M059J (cell line): ENCODE measurements at places on chromosomes 16 and 17.
A peak's percentile ranks its signal among the peaks of the same experiment; 100 is the strongest.

DNA sequence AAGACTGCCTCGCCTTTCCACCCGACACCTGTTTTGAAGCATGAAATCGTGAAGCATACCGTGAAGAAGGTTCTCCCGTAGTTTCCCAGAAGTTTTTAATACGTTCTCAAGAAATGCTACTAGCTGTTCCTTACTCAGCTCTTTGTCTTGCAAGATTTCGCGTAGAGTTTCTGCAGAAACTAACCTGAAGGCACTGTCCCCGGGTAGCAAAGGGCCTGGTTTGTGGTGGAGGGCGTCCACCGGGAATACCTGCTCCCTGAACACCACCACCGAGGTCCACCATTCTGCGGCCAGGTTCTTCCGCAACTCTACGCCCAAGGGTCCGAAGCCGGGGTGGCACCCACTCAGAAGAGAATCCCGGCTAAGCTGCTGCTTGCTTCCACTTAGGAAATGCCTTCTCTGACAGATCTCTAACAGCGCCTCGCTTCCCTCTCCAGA, 487 bp downstream of the POLG2 start:
- DNase-seq: no peak

DNA sequence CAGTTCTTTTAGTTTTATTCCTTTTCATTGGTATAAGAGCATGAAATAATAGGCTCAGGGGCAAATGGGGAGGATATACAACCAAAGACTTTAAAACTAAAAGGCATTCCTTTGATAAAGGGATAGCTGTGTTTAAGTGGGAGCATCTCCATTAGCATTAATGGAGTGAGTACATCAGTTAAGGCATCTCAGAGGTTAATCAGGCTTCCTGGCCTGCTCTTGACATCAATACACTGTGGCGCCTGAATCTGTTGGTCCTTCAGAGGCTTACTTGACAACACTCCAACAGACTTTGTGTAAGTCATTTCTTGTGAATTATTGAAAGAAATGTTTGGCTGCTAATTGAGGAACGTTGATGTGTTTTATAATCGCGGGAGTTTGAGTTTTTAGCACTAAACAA, 230.7 kb downstream of the BCAS3 start:
- no peak for DNase-seq

DNA sequence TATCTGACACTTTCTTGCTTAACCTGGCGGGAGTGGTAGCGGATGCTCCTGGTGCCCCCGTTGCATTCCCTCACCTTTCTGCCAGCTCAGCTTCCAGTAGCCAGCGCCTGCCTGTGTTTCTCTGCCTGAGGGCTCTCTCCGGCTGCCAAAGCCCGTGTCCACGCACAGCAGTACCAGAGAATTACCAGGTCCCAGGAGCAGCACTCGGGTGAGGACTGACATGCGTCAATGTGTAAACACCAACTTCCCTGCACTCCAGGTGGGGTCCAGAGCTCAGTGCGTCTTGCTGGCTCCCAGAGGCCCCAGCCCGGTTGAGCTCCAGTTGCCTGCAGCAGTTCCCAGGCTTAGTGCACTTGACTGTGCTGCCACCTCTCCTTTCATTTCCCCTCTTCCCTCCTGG, 54.8 kb downstream of the CDH13 start:
- DNase-seq: peak; percentile 86

- no peak for DNase-seq
Observed at GRCh38 chr17:323181-323580, 29.4 kb downstream of the RPH3AL start.

DNA sequence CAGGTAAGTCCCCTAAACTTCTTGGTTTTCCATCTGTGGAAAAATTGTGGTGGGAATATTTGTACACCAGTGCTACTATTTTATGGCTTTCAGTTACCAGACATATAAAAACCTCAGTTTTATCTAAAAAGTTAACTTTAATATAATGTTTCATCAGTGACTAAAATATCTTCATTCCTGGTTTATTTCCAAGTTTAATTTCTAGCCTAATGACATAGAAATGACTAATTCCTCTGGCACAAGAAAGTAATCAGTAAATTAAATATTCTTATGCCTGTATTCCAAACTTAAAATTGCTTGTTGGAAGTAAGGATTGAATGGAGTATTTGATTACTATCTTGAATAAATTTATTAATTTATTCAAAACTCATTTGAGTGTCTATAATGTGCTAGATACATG, 757.0 kb downstream of the CDH11 start:
- DNase-seq: no peak

DNA sequence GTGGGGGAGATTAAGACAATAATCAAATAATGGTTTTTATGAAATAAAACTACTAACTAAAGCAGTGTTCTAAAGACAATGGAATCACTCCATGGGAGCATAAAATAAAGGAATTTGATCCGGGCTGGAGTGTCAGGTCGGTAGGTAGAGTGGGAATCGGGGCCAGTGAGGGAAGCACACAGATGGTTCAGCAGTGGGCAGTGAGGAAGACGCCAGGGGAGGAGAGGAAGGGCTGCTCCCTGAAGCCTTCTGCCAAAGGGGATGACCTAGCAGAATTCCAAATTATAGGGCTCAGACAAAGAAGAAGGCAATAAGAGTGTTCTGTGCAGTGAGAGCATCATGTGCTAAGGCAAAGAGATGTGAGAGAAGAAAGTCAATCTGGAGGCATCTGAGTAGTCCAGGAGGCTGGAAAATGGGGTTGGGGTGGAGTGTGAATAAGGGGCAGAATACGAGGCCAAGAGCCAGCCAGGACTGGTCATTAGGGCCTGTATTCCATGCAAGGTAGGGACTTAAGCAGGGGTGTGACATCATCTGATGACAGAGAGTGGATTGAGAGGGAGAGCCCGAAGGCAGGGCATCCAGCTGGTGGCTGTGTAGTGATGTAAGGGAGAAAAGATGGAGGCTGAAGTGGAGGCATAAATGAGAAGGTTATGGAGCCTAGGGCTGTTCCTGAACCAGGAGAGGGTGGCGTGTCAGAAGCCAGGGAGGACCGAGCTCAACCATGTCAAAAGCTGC, 137.6 kb downstream of the COPRS start:
- peak; percentile 36 for DNase-seq

- no peak for DNase-seq
Observed at GRCh38 chr17:36070427-36070826, 6.4 kb downstream of the CCL18 start.

DNA sequence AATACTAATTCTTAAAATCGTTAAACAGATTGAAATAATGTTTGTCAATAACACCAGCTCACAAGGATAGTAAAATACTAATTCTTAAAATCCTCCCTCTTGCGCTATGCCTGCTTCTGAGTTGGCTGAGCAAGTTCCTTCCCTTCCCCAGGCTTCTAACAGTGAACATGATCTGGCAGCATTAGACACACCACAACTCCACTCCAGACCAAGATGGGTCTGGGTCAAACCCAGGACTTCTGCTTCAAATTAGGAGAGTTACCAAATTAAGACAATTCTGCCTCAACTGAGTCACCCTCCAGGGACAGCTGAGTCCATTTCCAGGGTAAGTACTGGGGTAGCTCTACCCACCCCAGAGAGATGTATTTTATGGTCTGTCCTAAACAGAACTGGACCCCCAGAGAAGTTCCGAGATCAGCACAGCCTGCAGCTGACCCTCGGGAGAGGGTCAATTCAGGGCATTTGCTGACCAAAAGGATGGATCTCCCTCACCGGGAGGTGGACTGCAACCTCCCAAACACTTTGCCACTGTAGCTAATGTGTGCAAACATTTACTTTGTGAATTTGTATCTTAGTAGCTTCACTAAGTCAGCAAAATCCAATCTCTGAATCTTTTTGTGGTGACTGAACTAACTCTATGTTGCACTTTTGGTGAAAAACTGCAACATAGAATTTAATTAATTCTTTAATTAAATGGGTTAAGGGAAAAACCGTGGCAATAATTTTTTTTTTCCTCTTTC, 48.8 kb downstream of the ADCY9 start:
- no peak for DNase-seq

DNA sequence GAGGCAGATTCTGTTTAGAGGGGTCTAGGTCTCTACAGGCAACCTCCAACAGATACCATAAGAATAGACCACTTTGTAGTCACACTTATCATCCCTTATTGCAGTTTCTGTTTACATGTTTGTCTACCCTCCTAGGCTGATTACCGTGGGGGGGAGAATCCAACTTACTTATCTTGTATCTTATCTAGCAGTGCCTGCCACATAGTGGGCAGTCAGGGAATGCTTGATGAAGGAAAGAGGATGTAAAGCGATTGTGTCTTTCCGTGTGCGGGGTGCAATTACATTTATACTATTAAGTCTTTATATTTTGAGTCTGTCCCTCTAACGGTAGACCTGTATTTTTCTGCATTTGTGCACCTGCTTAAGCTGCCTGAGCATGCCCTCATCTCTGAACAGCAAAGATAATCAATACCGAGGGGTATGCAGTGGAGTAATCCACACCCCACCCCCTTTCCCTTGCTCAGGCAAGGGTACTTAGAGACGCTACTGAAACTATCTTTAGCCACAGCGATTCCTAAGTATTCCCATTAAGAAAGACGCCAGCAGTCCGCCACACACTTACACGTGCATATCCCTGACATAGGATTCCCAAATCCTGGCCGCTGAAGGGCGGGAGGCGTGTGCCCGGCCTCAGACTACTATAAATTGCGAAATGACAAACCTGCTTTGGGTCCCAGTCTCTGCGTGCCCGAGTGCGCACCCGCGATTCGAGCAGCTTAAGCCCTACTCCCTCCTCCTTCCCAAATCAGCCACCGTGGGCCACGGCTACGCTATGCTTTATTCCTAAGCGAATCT, 635 bp upstream of the AATF start:
- DNase-seq: peak; percentile 46

- no peak for DNase-seq
Observed at GRCh38 chr17:80030730-80031410, 4.8 kb downstream of the TBC1D16 start.
